Foreskin keratinocyte (primary cell): ENCODE measurements at places on chromosomes 5 and 9. TPM values are rescaled to one million over a fixed set of nuclear protein-coding genes. Genes with fewer than 3 reads are reported as not detected.

Gene F2RL1
- 72.4 and 77.5 TPM in 2 replicates for total RNA-seq

DNA sequence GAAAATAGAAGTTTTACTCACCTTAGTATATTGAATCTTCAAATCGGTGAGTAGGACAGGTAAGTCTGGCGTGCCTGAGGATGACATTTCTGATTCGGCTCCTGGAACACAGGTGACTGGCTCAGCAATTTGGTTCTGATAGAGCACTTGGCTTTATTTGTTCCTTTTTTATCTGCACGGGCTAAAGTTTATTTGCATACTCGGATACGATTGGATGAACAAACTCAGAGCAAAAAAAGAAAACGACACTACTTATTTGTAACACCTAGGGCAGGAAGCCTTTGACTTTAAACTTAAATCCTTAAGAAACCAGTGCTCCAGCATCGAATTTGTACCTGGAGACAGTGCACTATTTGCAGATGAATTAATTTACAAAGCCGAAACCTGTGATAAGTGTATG is at the start of gene ALDH1A1:
TSS of gene ALDH1A1 (minus strand) at position 140 of the 400 bp plus-strand sequence. CDS start at position 87, 53 bp downstream.
- DNase-seq = peak; percentile 52

GRCh38 chr9:98556511-98556910 is 152.2 kb downstream of the GABBR2 start:
- DNase-seq = no peak

- peak; percentile 33 for DNase-seq
Observed at GRCh38 chr5:149550268-149550583, 1.0 kb downstream of the CSNK1A1 start.

GRCh38 chr5:109844695-109845094 is 155.0 kb downstream of the MAN2A1 start:
- no peak for DNase-seq

- no peak for DNase-seq
Observed at GRCh38 chr9:7403839-7404487, 395.6 kb downstream of the DMAC1 start.

- DNase-seq = no peak
Observed at GRCh38 chr5:76230711-76231285, 147.6 kb downstream of the SV2C start.

DNA sequence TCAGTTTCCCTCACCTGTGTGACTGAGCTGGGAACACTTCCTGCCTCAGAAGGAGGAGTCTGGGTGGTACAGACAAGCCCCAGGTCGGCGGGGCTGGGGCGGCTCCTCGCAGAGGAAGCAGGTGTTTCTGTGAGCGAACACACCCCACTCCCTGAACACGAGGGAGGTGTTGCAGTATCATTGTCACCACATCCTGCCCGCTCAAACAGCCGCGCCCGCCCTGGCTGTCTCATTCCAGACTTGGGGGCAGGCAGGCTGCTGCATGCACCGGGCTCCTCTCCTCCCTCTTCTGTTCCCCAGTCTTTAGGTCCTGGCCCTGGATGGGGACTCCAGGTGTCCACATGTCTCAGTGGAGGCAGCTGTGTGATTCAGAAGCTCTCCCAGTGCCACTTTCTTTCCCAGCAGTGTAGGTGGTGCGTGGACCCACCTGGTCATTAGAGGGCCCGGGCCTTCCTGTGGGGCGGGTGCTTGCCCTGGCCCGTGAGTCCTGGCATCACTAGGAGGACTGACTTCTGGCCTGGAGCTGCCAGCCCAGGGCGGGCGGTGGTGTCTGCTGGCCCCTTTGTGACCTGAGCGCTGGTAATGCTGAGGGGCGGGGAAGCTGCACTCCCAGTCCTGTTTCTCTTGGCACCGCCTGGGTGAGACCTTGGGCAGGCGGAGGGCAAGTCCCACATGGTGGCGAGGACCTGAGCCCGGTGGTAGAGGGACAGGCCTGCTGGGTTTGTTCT is 18.3 kb upstream of the PHYHD1 start:
- DNase-seq = peak; percentile 86

Gene HSPB3
- not detected in 2 replicates for total RNA-seq

Gene TMEM252
- total RNA-seq = not detected in 2 replicates

Gene CTSV
- 29.7 and 39.8 TPM in 2 replicates for total RNA-seq

Gene PHF24
- 0.11 and 0.54 TPM in 2 replicates for total RNA-seq

DNA sequence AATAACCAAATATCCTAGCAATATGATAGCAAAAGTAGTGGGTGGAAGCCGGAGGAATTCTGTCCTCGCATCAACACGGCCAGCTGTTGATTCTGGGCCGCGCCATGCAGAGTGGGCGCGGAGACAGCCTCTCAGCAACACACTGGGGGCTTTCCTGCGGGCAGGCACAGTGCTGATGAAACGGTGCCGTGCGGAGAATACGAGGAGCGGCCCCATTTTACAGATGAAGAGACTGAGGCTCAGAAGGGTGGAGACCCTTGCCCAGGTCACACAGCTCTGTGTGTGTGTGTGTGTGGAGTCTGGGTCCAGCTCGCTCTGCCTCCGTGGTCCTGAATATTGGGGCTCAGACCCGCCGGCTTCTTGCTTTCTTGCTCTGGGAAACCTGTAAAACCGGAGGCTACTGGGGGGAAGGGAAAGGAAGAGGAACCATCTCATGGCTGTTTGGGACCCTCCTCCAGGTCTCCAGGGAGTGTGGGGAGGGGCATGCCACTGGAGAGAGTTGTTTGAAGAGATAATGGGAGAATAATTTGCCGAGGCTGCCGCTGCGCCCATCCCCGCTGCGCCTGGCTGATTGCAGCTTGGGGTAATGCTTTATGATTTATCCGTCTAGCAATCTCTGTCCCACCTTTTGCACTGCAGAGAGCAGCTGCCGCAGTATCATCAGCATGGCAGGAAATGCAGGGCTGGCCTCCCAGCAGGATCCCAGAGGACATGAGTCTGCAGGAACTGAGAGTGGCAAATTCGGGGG is 36.6 kb downstream of the NCS1 start:
- DNase-seq = no peak

Gene LCN6
- total RNA-seq = not detected in 2 replicates

Gene NOXA1
- 0.39 and 0.88 TPM in 2 replicates for total RNA-seq

- peak; percentile 50 for DNase-seq
Observed at GRCh38 chr9:92668746-92669526, 995 bp downstream of the IPPK start.

Gene PLAA
- total RNA-seq = 31.2 and 32.7 TPM in 2 replicates

Gene LRRC26
- not detected in 2 replicates for total RNA-seq

Gene GPX3
- total RNA-seq = 6.9 and 13.2 TPM in 2 replicates

- DNase-seq = peak; percentile 37
Observed at GRCh38 chr5:152560512-152561137, 155.5 kb upstream of the NMUR2 start.

GRCh38 chr5:51691538-51692079 is 308.4 kb downstream of the ISL1 start:
- no peak for DNase-seq

DNA sequence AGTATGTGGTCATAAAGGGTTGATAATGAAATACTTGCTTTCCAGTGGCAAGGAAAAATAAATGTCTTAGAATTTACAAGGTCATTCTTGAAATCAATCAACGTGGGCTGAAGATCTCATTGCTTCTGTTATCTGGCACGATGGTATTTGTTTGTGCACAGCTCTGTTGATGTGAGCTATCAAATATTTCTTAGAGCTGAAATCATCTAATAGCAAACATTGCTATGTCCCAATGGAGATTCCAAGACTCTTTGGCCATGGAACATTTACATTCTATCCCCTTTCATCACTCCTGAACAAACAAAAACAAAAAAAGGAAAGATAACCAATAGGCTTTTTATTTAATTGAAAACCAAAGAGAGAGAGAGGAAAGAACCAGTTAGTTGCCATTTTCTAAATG is 111.5 kb upstream of the CCDC152 start:
- no peak for DNase-seq
